ENCODE measurements at places on chromosomes 11 and 22. TPM values are rescaled to one million over a fixed set of nuclear protein-coding genes. Genes with fewer than 3 reads are reported as not detected.

The CHORDC1 gene
- polyA plus RNA-seq = 22.4 TPM

The HEPHL1 gene
- polyA plus RNA-seq = not detected

The CAPN5 gene
- polyA plus RNA-seq = 23.2 TPM

The OR56A1 gene
- polyA plus RNA-seq = not detected

The SHANK2 gene
- polyA plus RNA-seq = 9.2 TPM

The ST14 gene
- 13.7 TPM for polyA plus RNA-seq

The SLC22A8 gene
- 1.7 TPM for polyA plus RNA-seq

The ESAM gene
- polyA plus RNA-seq = 42.0 TPM

The PAMR1 gene
- 17.5 TPM for polyA plus RNA-seq

The TRMU gene
- polyA plus RNA-seq = 28.2 TPM

The SAA4 gene
- polyA plus RNA-seq = not detected

The RFPL3 gene
- not detected for polyA plus RNA-seq

The OR8H1 gene
- polyA plus RNA-seq = not detected

The VSIG10L2 gene
- polyA plus RNA-seq = not detected

The OR5A1 gene
- not detected for polyA plus RNA-seq

The SEC14L6 gene
- polyA plus RNA-seq = 1.0 TPM

The ADAMTS15 gene
- 1.3 TPM for polyA plus RNA-seq

The KRTAP5-9 gene
- polyA plus RNA-seq = not detected

The SSTR3 gene
- polyA plus RNA-seq = 1.6 TPM

The KIAA1671 gene
- 8.6 TPM for polyA plus RNA-seq

The TIMP3 gene
- polyA plus RNA-seq = 47.8 TPM

The MPPED2 gene
- 3.4 TPM for polyA plus RNA-seq

The C11orf87 gene
- 2.1 TPM for polyA plus RNA-seq

The PNPLA3 gene
- polyA plus RNA-seq = 4.8 TPM

The HTR3B gene
- polyA plus RNA-seq = 0.20 TPM

The VPREB1 gene
- polyA plus RNA-seq = not detected

The LBHD1 gene
- 2.3 TPM for polyA plus RNA-seq

The XKR3 gene
- not detected for polyA plus RNA-seq

The RAB3IL1 gene
- polyA plus RNA-seq = 5.9 TPM

The APOBEC3G gene
- 6.3 TPM for polyA plus RNA-seq

The NXPE4 gene
- not detected for polyA plus RNA-seq

The SAAL1 gene
- polyA plus RNA-seq = 14.0 TPM

The MMP13 gene
- not detected for polyA plus RNA-seq

The KCTD14 gene
- 31.0 TPM for polyA plus RNA-seq

The PATE4 gene
- not detected for polyA plus RNA-seq

The NFAM1 gene
- polyA plus RNA-seq = 1.4 TPM

The TRIM49D1 gene
- not detected for polyA plus RNA-seq

The FAM180B gene
- polyA plus RNA-seq = not detected

The KCNQ1 gene
- polyA plus RNA-seq = 13.4 TPM

The ELMOD1 gene
- polyA plus RNA-seq = 5.8 TPM

The SCN4B gene
- polyA plus RNA-seq = 9.7 TPM

The APOA5 gene
- polyA plus RNA-seq = not detected

The CABP2 gene
- polyA plus RNA-seq = not detected

The FAM118A gene
- 6.1 TPM for polyA plus RNA-seq

The IL18 gene
- polyA plus RNA-seq = 1.8 TPM

The RSF1 gene
- 23.8 TPM for polyA plus RNA-seq

The WEE1 gene
- polyA plus RNA-seq = 21.2 TPM

The CAVIN3 gene
- polyA plus RNA-seq = 3.7 TPM

The SHANK3 gene
- 19.5 TPM for polyA plus RNA-seq

The OR8G5 gene
- polyA plus RNA-seq = not detected

The PATL1 gene
- polyA plus RNA-seq = 35.1 TPM

The TEX54 gene
- polyA plus RNA-seq = not detected

The SCGB1C1 gene
- polyA plus RNA-seq = not detected
